ENCODE measurements at places on chromosomes 2 and 18. TPM values are rescaled to one million over a fixed set of nuclear protein-coding genes. Genes with fewer than 3 reads are reported as not detected.

GRCh38 chr2:217573571-217573970, 429.2 kb downstream of the TNS1 start:
- DNase-seq = no peak

DNA sequence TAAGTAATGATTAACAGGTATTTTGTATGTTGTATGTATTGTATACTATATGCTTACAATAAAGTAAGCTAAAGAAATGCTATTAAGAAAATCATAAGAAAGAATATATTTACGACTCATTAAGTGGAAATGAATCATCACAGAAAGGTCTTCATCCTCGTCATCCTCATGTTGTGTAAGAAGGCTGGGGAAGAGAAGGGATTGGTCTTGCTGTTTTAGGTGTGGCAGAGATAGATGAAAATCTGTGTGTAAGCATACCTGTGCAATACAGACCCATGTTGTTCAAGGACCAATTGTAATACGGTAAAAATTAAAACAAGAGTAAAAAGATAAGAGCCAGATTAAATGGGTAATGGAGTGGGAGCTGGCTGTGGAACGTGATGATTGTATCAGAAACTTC, 16.6 kb downstream of the SLC35F5 start:
- no peak for DNase-seq

DNA sequence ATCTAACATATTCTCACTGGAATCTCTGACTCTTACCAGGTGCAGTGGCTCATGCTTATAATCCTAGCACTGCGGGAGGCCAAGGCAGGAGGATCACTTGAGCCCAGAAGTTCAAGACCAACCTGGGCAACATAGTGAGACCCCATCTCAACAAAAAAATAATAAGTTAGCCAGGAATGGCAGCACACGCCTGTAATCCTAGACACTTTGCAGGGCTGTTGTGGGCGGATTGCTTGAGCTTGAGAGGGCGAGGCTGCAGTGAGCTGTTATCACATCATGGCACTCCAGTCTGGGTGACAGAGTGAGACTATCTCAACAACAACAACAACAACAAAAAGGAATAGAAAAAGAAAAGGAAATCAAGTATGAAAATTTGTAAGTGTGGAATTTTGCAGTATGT, 306.5 kb upstream of the CYP26B1 start:
- no peak for DNase-seq

GRCh38 chr2:10407841-10408648, 40.1 kb downstream of the ODC1 start:
- no peak for DNase-seq

- no peak for DNase-seq
These were observed 40.3 kb upstream of the KCNJ13 start for GRCh38 chr2:232816657-232817056.

- DNase-seq = no peak
These were observed 34.9 kb upstream of the CD302 start for GRCh38 chr2:159832858-159833257.

- no peak for DNase-seq
These were observed 43.8 kb upstream of the ZBTB14 start for GRCh38 chr18:5339202-5339834.

DNA sequence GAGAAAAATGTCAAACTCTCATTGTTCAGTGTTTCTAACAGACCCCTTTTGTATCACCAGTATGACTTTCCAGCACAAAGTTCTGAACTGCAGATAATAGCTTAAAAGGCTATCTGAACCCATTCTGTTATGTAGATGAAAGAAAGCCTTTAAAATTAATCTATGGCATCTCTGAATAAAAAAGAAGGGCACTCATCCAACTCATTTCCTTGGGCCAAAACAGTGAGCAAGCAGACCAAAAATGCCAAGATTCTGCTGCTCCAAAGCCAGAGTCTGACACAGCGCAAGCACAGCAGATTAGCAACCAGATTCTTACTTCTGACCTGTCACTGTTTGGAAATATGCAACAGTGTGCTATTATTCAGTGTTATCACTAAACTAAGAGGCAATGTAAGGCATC, 22.6 kb upstream of the ITGA6 start:
- DNase-seq = no peak

DNA sequence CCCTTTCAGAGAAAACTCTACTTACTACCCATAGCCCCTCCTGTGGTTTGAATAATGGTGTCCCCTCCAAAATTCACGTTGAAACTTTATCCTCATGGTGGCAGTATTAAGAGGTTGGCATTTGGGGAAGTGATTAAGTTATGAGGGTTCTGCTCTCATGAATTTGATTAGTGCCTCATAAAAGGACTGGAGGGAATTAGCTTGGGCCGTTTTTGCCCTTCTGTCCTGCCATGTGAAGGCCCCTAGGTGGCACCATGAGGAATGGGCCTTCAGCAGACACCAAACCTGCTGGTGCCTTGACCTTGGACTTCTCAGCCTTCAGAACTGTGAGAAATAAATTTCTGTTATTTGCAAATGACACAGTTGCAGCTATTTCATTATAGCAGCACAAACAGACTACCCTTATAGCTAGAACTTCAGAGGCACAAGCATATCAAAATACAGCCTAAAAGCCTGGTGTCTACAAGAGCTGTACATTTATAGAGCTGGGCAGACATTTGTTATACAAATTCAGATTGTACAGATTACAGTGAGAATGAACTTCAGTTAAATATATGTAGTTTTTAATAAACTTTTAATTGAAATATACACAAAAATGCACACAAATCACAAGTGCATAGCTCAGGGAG, 2.6 kb upstream of the PTPN2 start:
- no peak for DNase-seq

DNA sequence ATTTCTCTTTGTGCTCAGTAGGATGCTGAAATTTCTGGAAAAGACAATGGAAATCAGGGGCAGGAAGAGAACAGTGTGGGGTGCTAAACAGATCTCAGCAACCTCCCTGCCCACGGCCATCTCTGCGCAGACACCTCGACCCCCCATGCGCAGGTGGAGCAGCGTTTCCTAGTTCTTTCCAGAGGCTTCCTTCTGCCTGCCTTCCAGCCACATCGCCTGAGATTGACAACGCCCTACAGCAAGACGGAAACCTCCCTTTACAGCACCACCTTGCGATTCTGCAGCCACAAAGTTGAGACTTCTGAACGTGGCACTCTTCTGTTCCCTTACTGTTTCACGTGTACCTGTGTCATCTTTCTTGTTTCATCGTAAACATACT, 31.4 kb upstream of the CASP8 start:
- DNase-seq = no peak

DNA sequence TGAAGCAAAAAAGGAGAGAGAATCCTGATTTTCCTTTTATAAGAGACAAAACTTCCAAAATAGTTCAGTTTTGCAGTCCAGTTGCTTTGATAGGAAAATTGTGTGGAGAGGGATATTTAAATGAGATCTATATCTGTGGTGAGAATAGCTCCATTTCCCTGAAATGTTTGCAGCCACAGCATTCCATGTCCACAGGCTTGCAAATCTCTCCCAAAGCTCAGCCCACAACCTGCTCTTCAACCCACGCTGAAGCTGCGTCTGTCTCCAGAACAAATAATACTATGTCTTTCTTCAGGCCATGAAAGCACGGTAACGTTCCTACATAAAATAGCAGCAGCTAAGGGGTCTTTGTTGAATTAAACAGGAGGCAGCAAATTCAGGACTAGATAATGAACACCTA, 31.8 kb downstream of the TMEM17 start:
- DNase-seq = no peak

DNA sequence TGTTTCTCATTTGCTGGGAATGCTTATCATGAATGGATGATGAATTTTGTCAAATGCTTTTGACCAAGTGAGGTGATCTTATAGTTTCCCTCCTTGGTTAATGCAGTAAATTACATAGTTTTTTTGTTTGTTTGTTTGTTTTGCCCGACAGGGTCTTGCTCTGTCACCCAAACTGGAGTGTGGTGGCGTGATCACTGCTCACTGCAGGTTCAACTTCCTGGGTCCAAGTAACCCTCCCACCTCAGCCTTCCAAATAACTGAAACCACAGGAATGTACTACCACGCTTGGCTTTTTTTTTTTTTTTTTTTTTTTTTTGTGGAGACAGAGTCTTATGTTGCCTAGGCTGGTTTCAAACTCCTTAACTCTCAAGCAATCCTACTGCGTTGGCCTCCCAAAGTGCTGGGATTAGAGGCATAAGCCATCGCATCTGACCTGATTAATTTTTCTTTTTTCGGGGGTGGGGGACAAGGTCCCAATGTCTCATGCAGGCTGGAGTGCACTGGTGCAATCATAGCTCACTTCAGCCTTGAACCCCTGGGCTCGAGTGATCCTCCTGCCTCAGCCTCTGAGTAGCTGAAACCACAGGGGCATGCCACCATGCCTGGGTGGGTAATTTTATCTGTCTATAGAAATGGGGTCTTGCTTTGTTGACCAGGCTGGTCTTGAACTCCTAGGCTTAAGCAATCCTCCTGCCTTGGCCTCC, 48.6 kb downstream of the SMAD2 start:
- no peak for DNase-seq

- DNase-seq = no peak
These were observed 66.2 kb downstream of the ACVR2A start for GRCh38 chr2:147910990-147911473.

DNA sequence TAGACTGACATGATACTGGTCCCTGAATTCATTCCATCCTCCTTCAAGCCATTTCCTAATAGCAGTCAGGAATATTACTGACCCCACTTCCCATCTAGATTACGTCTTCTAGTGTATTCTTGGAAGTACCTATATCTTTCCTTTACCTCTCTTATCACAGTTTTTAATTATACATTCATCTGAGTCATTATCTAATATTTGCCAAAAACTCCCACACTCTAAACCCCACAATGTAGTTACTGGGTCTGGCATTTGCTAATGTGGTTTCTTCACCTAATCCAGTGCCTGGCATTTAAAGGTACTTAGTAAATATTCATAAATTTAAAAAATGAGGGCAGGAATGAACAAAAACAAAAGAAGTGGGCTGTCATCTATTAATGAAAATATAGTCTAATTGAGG, 441.8 kb upstream of the SETBP1 start:
- no peak for DNase-seq

DNA sequence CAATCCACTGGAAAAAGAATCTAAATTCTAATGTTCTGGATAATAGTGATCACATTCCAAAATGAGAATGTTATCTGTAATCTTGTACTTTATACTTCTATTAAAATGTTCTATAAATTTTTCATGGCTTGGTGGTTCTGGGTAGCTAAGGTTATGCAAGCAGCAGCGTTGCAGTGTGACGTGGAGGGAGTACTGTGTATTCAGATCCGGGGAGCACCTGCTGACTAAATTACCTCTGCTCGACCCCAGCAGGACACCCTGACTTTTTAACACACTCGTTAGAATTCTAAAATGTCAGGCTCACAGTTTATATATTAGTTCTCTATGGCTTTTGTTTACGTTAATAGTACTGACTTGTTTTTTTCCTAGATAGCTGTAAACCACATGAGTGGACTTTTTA, 13.0 kb downstream of the ATIC start:
- no peak for DNase-seq

DNA sequence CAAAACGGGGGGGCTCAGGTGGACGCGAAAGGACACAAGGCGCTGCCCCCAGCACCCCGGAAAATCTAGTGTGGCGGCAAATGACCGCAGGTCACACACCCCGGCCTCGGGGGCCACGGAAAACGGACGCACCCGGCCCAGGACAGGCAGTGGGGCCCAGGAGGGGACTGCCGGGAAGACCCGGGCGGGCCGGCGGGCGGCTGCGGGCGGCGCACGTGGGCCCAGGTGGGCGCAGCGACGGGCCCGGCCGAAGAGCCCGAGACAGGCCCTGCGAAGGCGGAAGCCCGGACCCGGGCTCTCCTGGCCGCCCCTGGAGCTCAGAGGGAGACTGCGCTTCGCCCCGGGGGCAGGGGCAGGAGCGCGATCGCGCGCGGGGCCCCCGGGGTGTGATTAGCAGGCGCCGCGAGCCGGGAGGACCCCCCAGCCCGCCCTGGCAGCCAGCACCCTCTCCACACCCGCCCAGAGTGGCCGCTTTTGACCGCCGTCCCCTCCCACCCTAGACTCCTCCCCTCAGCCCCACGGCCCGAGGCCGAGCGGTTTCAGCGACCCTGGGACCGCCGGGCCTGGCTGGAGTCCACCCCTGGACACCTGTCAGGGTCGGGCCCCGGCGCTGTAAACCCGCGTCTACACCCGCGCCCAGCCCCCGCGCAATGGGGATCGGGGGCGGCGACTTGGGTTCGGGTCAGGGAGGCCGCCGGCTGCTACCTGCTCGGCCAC, 773 bp downstream of the MBP start:
- peak; percentile 87 for DNase-seq

- DNase-seq = no peak
These were observed 5.1 kb downstream of the AFF3 start for GRCh38 chr2:100137318-100137717.

- no peak for DNase-seq
These were observed 81.1 kb downstream of the UPP2 start for GRCh38 chr2:158182676-158183295.

DNA sequence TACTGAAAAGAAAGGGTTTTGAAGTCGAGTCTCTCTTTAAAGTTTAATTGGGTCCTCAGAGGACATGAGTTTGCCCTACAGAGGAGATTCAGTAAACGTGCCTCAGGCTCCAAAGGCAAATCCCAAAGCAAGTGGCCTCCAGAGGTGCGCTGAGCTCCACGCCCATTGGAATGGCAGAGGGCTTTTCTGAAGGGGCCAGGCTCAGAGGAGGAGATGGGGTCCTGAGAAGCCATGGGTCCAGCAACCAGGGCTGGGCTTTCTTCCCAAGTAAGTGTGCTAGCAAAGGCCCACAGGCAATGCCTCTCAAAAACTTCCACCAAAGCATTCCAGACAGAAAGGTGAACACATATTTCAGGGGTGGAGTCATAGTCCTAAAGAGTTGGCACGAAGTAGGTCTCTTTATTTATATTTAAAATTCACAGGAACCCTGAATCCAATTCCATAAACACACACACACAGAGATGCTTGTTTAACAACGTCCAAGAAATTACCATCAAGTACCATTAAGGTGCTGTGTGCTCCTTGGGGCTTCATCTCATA, 93.0 kb upstream of the SH3BP4 start:
- no peak for DNase-seq

DNA sequence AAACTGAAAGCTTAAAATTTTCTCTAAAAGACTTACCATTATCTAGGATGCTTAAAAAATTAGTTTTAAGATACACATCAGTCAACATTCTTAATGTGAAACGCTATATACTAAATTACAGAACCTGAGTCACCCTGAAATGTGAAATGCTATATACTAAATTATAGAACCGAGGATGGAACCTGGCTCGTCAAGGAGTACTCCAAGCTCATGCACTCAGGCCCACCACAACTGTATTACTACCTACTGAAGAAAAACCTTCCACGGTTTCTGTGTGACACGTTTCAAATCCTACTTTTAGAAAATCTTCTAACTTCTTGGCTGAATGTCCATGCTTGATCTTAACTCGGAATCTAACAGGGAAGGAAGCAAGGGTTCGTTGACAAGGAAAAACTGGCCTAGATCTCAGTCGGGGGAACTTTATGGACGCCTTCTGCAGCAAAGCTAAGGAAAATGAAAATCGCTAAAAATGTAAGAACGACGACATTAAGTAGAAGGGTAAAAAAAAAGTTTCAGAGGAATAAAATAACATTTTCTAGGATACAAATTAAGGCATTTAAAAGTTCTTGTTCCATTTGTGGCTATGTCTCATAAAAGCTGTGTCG, 1.4 kb downstream of the PRKD3 start:
- no peak for DNase-seq

GALR1 gene
- 0.08 TPM for total RNA-seq

ABHD1 gene
- total RNA-seq = not detected

SLC5A7 gene
- not detected for total RNA-seq

ABCG8 gene
- total RNA-seq = not detected

TANK gene
- total RNA-seq = 93.3 TPM

UGT1A5 gene
- 1.5 TPM for total RNA-seq

EFHD1 gene
- 18.4 TPM for total RNA-seq

UPP2 gene
- total RNA-seq = not detected

All from suprapubic skin (tissue), 4 donors.